Left colon (tissue), 2 donors: ENCODE measurements at places on chromosomes 4 and X. TPM values are rescaled to one million over a fixed set of nuclear protein-coding genes. Genes with fewer than 3 reads are reported as not detected.

- no peak for DNase-seq
Measured at GRCh38 chr4:109079731-109080130, 222.7 kb downstream of the COL25A1 start.

DNA sequence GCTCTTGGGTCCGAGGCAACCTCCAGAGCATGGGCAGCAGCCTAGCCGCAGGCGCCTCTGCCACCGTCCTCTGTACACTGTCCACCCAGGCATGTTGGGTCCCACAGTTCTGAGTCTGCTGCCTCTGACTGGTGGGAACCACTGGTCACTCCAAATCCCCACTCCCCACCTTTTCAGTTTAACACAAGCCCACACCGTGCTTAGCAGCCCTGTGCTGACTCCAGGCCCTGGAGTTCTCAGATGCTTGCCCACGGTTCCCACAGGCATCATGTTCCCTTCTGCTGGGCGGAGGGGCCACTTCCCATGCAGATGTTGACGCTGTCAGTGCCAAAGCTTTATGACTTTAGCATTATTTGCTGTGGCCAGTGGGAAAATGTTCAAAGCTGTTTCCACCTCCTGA, 104.5 kb downstream of the SCD5 start:
- no peak for DNase-seq

GRCh38 chr4:88706574-88706973, 8.9 kb upstream of the NAP1L5 start:
- DNase-seq: no peak

- DNase-seq: no peak
Measured at GRCh38 chr4:75429208-75429607, 85.0 kb downstream of the RCHY1 start.

DNA sequence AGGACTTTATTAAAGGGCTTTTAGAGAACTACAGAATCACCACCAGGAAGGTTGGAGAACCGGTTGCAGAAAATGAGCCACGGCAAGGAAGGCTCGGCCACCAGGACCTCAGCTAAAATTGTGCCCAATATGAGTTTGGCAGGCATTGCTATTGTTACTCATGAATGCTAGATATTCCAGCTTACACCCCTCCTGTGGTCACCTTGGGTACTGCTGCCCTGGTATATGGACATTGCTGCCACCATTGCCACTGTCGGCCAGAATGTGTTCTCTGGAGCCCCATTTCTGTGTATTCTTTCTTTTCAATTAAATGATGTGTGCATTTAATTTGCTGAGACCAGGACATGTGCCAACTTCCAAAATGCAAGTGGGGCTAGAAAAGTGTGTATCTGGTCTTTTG, 626.7 kb upstream of the BOD1L1 start:
- DNase-seq: no peak

Gene SSX1
- total RNA-seq: not detected

GRCh38 chr4:54959131-54959530, 166.3 kb downstream of the KDR start:
- no peak for DNase-seq

Gene TEX13C
- not detected for total RNA-seq

DNA sequence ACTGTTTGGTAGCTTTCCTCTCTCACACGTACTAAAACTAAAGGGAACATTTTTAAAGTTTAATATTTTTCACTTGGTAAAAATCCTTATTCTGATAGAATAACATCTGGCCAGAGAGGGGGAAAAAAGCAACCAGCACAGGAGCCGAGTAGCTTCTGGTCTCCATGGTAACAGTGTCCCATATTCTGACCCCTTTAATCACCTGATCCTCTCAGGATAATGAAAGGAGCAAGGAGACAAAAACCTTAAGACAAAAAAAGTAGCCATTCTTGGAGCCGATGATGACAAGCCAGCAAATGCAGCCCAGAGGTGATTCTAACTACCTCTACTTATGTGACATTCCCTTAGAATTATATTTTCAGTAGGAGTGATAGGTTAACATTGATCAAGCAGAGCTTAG, 126.6 kb downstream of the SLC39A8 start:
- no peak for DNase-seq

DNA sequence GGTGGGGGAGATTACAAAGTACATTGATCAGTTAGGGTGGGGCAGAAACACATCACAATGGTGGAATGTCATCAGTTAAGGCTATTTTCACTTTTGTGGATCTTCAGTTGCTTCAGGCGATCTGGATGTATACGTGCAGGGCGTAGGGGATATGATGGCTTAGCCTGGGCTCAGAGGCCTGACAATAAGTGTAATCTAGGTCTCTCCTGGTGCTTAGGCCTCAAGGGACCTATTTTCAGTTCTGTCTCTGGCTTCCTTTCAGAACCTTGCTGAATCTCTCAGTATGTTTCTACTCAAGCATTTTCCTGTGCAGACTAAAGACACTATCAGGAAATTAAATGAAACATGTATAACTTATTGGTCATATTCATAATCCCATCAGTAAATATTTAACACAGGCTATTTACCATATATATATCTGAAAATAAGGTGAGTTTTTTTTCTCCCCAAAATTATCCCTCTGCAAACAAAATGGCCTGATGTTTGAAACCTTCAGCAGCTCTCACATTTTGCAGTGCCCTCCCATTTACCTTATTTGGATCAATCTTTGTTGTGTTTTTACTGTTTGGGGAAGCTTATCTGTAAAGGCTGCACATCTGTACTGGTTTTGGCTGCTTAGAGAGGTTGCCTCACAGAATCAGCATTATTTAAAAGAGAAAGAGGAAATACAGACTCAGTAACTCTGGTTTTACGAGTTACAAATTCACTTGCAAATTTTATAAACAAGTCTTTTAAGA, 2.3 kb upstream of the ZCCHC4 start:
- no peak for DNase-seq

Gene ANXA10
- 0.67 TPM for total RNA-seq

DNA sequence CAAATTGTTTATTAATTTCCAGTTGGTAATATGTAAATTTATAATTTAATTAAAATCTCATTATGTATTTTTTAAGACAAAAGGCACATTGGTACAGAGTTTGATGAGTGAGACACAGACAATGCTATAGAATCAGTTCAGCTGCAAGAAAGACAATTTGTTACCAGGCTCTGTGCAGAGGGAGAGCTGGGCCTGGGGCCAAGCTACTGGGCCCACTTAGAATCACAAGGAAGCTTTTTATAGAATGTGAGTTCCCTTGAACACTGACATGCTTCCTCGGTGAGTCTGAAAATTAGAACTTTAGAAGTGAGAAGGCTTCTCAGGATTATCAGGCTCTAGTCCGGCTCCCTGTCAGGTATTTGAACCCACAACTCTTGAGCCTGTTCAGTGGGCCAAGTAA, 129.0 kb downstream of the AFF2 start:
- no peak for DNase-seq

DNA sequence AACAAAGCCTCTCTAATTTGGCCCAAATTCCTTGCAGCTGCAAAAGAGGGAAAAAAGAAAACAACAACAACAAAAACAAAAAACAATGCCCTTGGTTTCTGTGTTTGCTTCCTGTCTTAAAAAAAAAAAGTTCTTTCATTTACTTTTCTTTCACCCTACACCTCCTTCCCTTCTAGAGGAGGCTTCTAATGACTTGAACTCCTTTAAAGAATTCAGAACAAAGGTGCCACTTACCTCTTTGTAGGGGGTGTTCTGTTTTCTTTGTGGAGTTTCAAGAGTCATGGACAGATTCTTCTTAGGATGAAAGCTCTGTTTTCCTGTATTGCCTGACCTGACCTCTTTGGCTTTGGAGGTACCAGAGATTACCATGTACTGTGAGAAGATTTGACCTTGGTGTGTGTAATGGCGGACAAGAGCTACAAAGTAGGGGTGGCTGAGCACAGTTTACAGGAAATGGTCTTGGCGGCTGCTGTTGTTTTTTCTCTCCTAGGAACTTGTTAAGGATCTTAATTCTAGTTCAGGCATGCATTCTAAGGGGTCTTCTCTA, 72.4 kb upstream of the S100G start:
- DNase-seq: no peak

DNA sequence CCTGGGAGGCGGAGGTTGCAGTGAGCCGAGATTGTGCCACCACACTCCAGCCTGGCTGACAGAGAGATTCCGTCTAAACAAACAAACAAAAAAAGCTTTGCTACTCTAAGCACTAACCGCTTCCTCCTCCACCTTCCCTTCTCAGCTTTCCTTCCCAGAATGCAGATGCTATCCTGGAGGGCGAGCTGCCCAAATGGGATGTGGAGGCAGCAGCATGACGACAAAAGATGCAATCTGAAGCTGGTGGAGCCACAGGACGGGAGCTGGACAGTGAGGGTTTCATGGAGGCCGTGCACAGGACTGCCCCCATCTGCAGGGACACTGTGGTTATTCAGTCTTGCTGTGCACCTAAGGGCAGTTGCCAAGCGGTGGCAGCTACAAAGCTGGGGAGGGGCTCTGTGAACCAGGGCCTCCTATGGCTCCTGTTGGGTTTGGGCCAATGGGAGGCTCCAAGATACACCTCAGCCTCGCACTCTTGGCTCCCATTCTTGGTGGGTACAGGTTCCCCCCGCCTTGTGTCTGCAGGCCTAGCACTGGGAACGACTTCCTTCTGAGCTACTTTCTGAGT, 47.4 kb downstream of the WDR1 start:
- DNase-seq: no peak

DNA sequence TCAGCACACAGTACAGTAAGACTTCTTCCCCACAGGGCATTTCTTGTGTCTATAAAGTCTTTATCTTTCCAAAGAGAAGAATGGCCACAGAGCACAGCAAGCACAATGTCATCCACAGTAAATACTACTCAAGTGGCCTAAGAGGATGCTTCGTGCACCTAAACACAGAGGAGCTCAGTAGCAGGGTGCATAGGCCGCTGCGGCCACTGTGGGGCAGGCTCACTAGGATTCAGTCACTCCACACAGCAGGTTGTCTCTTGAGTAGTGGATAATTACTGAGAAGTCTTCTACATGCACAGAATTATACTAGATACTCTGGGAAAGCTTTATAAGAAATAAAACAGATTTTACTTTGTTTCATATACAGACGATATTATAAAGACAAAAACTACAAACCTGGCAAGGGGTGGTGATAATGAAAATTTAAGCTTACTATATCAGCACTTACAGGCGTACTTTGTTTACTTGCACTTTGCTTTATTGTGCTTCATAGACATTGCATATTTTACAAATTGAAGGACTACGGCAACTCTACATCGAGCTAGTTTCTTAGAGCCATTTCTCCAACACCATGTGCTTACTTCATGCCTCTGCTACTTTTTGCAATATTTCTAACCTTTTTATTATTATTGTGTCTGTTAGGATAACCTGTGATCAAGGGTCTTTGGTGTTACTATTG, 78.5 kb downstream of the PRDM5 start:
- DNase-seq: peak; percentile 49

Gene GAGE12J
- not detected for total RNA-seq

Gene FHIP1A
- total RNA-seq: 33.6 TPM

Gene SMR3A
- not detected for total RNA-seq

GRCh38 chr4:54657551-54658251, at the start of gene KIT:
Gene KIT (plus strand): TSS chr4:54657957. CDS start chr4:54658015, 58 bp downstream.
- peak; percentile 42 for DNase-seq

- DNase-seq: no peak
Measured at GRCh38 chr4:77504407-77504806, 101.2 kb upstream of the CXCL13 start.

Gene PDCL2
- not detected for total RNA-seq

- no peak for DNase-seq
Measured at GRCh38 chrX:132742246-132742645, 216.2 kb downstream of the HS6ST2 start.

DNA sequence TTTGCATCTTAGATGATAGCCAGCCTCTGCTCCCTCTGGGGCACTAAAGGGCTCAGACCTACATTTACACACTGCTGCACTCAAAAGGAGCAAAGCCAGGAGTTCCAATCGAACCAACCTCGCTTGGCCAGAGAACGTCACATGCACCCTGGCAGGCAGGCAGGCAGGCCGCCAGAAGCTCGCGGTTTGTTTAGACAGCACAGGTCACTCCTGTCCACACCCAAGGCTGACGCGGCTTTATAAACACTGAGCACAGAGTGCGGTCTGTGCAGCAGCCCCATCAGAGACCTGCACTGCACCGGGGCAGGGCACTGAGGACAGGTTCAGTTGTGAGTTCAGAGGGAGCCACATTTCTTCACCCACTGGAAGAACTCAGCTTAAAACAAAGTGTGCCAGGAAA, 143.9 kb downstream of the BCOR start:
- peak; percentile 92 for DNase-seq

- DNase-seq: no peak
Measured at GRCh38 chr4:102705391-102705935, 55.3 kb downstream of the MANBA start.

DNA sequence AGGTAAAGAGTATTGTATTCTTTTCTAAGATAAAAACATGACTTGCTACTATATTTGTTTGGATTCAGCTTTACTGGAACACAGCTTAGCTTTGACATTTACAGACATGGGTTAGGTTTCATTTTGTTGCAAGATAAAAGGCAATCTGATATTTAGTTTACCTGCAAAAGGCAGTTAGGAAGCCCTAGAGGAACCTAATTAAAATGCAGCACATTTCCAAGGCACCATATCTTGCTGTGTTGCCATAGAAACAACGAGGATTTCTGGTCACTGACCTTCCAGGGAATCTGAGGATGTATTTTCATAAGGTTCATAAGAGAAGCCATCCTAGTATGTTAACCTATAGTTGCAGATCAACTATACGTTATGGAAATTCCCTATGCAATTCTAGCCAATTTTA, 116.0 kb downstream of the SNCA start:
- DNase-seq: no peak

- DNase-seq: no peak
Measured at GRCh38 chr4:107520368-107520767, 199.7 kb downstream of the PAPSS1 start.

GRCh38 chr4:87560802-87561201, 31.6 kb upstream of the SPARCL1 start:
- no peak for DNase-seq

Gene AKAP14
- not detected for total RNA-seq

DNA sequence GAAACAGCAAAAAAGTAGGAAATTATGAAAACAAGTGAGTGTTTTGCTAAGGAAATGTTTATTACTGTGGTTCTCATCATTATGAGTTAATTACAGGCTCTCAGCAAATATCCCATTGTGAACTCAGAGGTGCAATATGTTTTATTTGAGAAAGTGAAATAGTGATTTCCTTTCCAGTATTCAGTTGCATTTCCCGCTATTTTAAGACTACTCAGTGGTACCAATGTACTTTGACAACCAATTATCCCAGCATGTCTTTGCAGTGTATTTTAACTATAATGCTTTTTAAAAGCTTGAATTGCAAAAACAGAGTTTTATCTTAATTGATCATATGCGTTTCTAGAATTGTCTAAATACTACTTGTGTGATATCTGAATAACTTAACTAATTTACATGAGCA, 383.8 kb upstream of the TENM3 start:
- no peak for DNase-seq

GRCh38 chrX:136271300-136271699, 20.1 kb upstream of the MAP7D3 start:
- DNase-seq: no peak

Gene GLUD2
- total RNA-seq: 0.89 TPM

Gene APELA
- total RNA-seq: not detected

DNA sequence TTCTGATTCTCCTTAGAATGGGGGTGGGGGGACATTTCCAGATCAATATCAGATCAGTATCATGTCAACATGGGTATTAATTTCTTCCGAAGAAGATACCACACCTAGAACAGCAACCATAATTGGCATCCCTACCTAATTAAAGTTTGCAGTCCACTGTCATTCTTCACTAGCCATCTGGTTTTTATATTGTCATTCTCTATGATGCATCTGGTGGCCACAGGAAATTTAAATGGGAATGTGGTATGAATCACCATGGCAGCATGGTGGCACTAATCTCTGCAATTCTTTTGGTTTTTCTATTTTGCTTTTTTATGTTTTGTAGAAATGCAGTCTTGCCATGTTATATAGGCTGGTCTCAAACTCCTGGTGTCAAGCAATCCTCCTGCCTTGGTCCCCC, 16.6 kb upstream of the UBE2D3 start:
- DNase-seq: no peak
